Stimulated activated CD8-positive, alpha-beta memory T cell treated with anti-CD3 and anti-CD28 coated beads, Interleukin-4, amount 100 ng/mL, for 4 hours (primary cell): ENCODE measurements at places on chromosomes 7 and 10.

GRCh38 chr10:99760321-99760720, 22.1 kb upstream of the ABCC2 start:
- no peak for DNase-seq

GRCh38 chr10:14327527-14327926, 3.2 kb downstream of the FRMD4A start:
- DNase-seq: no peak

DNA sequence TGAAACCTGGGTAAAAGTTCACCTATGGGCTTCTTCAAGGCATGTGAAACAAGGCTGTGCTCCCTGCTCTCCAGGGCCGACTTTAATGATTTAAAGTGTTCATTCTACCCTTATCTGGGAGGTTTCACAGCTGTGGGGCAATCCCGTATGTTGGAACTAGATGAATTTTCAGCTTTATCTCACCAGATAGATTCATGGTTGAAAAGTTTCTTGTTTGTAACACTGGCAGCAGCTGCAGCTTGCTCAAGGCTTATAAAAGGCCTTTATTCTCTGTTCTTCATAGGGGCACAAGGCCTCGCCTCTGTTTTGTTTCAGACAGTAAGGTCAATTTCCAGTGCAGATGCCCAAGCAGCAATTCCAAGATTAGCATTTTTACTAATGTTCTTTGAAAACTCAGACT, 70.4 kb upstream of the DNAJB12 start:
- DNase-seq: no peak

DNA sequence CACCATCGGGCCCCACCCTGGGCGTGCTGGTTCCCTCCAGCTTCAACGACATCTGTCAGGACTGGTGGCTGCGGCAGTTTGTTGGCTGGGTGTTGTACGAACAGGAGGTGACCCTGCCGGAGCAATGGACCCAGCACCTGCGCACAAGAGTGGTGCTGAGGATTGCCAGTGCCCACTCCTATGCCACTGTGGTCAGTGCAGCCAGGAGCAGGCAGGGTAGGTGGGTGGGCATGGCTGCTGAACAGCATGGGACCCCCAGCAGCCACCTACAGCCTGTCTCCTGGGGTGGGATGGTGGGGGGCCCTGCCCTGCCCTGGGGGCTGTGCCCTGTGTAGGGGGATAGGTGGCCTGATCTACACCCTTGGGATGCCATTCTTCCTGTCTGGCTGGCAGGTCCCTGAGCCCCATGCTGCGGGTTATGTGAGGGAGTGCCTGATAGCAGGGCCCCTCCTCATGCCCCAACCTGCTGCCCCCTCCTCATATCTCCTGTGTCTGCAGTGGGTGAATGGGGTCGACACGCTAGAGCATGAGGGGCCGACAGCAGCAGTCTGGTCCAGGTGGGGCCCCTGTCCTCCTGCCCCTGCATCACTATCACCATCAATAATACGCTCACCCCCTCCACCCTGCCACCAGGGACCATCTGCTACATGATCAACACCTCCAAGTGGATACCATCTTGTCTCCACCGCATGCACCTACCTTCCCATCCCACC, 56.9 kb downstream of the ZNF727 start:
- no peak for DNase-seq

DNA sequence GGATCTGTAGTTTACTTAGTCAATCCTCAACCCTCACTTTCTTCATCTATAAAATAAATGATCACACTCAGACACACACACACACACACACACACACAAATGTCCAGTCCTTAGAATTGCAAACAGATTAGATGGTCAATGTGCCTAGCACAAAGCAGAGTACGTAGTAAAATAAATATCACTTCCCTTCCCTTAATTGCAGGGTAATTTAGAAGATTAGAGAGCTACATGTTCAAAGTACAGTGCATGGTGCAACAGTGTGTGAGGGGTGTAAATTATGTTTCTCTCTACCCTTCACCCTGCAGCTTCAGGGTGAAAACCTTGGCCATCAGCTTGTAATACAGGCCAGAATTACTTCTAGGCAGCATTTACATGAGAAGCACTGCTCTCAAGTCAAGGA, 187.0 kb upstream of the GHITM start:
- DNase-seq: no peak

GRCh38 chr7:37349979-37350590, 98.6 kb downstream of the ELMO1 start:
- DNase-seq: no peak

DNA sequence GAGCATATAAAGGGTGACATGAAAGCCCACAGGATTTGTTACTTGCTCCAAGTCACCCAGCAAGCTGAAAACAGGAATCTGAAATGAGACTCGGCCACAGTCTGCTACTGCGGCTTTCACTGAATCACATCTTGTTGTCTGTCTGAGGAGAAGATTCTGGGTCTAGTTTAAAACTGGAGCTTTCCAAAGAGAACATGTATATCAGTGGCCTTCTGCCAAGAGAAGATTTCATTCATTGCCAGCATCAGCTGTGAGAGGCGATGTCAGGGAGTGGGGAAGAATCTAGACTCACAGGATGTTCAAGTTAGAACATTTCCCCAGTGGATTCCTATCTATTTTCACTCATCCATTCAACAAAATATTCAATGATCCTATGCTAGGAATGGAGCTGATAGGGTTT, 122.8 kb downstream of the GALNT17 start:
- no peak for DNase-seq

GRCh38 chr7:22193450-22193983, 163.4 kb downstream of the RAPGEF5 start:
- DNase-seq: no peak

GRCh38 chr7:28835800-28836199, 122.3 kb downstream of the TRIL start:
- DNase-seq: no peak

- DNase-seq: no peak
Observed at GRCh38 chr10:43255634-43256431, 11.0 kb downstream of the RASGEF1A start.

DNA sequence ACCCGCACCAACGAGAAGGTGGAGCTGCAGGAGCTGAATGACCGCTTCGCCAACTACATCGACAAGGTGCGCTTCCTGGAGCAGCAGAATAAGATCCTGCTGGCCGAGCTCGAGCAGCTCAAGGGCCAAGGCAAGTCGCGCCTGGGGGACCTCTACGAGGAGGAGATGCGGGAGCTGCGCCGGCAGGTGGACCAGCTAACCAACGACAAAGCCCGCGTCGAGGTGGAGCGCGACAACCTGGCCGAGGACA, 1.6 kb downstream of the VIM start:
- DNase-seq: no peak

DNA sequence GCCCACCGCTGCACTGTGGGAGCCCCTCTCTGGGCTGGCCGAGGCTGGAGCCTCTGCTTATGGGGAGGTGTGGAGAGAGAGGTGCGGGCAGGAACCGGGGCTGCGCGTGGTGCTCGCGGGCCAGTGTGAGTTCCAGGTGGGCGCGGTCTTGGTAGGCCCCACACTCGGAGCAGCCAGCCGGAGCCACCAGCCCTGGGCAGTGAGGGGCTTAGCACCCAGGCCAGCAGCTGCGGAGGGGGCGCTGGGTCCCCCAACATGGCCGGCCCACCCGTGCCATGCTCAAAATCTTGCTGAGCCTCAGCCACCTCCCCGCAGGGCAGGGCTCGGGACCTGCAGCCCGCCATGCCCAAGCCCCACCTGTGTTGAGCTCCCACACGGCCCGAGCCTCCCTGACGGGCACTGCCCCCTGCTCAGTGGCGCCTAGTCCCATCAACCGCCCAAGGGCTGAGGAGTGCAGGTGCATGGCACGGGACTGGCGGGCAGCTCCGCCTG, 856.8 kb upstream of the CELF2 start:
- DNase-seq: no peak

DNA sequence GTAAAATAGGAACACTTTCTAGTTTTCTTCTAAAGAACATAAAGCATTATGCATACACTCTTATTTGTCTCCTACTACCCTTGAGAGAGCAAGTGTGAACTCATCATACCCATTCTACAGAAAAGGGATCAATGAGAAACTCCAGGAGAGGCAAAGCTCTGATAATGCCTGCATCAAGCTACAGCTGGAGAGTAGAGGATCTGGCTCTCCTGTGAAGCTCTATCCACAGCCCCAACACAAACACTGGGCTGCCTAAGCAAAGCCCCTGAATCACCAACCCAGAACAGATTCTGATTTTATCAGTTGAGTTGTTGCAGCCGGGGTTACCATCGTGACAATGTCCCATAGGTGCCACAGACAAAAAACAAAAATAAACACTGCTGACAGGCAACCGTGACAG, 74.9 kb downstream of the NUDCD3 start:
- DNase-seq: no peak
